ENCODE measurements at places on chromosomes 1 and 21. TPM values are rescaled to one million over a fixed set of nuclear protein-coding genes. Genes with fewer than 3 reads are reported as not detected.

Gene CLCA4
- not detected for total RNA-seq

Gene SAMSN1
- not detected for total RNA-seq

Gene KLHDC7A
- total RNA-seq, result not detected

Gene PARP1
- total RNA-seq, result 104 TPM

Gene TNFAIP8L2
- total RNA-seq, result not detected

Gene ACOT11
- 1.5 TPM for total RNA-seq

Gene MPL
- total RNA-seq, result 0.86 TPM

Gene MYCL
- 0.44 TPM for total RNA-seq

Gene A3GALT2
- not detected for total RNA-seq

Gene HES3
- not detected for total RNA-seq

Gene RNU1-2
- under 0.01 TPM for total RNA-seq

Gene ASPM
- 58.0 TPM for total RNA-seq

Gene TTC13
- total RNA-seq, result 9.0 TPM

Gene CEPT1
- total RNA-seq, result 24.7 TPM

Gene FAM72C
- 4.2 TPM for total RNA-seq

Gene ADAM30
- not detected for total RNA-seq

Gene OR2AK2
- total RNA-seq, result not detected

Gene SPATA6
- 3.1 TPM for total RNA-seq
